ENCODE measurements at places on chromosomes 11 and 22. TPM values are rescaled to one million over a fixed set of nuclear protein-coding genes. Genes with fewer than 3 reads are reported as not detected.

Gene TKFC
- 92.5 TPM for total RNA-seq

Gene PDGFD
- 0.08 TPM for total RNA-seq

Gene SEPTIN3
- 1.7 TPM for total RNA-seq

Gene YPEL4
- not detected for total RNA-seq

Gene HMBS
- 53.0 TPM for total RNA-seq

Gene MMP27
- total RNA-seq, result not detected

Gene GP1BB
- 0.28 TPM for total RNA-seq
